Sigmoid colon (tissue), 7 donors: ENCODE measurements at places on chromosomes 6 and 20.

DNA sequence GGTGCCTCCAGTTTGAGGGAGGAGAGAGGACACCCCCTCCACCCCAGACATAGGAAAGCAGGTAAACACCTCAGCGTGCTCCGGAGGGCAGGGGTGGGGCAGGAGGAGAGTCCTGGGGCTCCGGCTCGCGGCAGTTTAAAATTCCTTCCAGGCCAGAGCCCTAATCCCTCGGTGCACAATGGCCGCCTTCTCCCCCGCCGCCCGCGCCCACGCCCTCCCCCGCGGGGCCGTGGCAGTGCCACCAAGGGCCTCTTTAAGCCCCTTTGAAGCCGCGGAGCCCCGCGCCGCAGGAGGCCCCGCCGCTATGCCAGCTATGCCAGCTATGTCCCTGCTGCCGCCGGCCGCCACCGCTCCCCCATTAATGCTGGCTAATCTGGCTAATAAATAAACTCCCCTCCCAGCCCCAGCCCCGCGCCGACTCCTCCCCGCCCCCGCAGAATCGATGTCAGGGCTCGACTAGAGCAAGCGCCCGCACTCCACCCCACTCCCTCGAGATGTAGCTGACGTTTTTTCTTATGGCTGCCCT, 125.1 kb downstream of the MRPL14 start:
- DNase-seq, result no peak

GRCh38 chr6:38792356-38792755, 77.2 kb downstream of the DNAH8 start:
- no peak for DNase-seq

- peak; percentile 78 for DNase-seq
Measured at GRCh38 chr6:14117158-14118090, at the start of gene CD83. TSS of gene CD83 (plus strand) at chr6:14117772. CDS start at chr6:14117812, 40 bp downstream.

DNA sequence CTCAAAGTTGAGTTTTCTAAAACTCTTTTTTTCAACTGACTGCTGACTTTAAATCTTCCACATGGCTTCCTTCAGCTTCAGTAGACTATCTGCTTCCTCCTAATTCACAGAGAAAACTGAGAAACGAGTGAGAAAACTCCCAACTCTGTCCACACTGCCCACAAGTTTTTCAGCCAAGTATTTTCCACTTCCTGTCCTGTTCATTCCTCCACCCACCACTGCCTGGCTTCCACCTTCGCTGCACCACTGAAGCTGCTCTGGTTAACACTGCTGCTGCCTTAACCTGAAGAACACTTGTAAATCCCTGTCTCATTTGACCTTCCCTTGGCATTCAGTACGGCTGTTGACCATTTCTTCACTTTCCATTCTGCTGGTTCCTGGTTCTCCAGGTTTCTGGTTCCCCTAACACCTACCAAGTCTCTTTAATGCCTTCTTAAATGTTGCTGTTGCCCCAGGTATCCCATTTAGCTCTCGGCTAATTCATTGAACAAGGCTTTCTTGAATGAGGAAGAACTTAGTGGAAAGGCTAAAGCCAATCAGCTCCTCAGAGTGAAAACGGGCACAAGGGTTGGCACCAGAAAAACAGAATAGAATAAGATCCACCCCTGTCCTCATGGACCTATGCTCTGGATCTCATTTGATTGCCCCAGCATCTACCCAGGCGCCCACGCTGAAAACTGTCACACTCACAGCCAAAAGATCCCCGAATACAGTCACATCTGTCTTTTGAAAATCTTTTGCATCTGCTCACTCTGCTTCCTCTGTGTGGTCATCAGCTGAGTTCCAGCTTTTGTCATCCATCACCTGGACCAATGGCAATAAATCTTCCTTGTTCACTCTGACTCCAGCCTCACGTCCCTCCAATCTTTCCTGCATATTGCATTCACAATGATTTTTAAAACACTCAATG, 104.4 kb upstream of the TAB2 start:
- no peak for DNase-seq

GRCh38 chr6:79170431-79170830, 64.1 kb downstream of the HMGN3 start:
- no peak for DNase-seq

GRCh38 chr6:1613688-1614447, 4.2 kb downstream of the FOXC1 start:
- no peak for DNase-seq

DNA sequence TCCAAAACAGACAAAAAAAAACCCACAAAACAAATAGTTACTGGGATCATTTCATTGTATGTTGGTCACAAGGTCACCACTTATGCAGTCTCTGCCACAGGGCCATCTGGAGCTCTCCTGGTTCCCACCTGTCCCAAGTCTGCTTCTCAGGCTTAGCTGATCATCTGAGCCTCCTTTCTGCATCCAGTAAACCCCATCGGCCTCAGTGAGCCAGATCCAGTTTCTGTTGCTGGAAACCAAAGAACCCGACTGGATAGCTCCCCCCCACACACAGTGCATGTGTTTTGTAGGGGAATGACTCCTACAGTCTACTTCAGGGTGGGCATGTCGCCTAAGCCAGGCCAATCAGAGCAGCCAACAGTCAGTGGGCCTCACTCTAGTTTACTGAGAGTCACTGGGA, 233.3 kb downstream of the PREX1 start:
- DNase-seq, result peak; percentile 27

DNA sequence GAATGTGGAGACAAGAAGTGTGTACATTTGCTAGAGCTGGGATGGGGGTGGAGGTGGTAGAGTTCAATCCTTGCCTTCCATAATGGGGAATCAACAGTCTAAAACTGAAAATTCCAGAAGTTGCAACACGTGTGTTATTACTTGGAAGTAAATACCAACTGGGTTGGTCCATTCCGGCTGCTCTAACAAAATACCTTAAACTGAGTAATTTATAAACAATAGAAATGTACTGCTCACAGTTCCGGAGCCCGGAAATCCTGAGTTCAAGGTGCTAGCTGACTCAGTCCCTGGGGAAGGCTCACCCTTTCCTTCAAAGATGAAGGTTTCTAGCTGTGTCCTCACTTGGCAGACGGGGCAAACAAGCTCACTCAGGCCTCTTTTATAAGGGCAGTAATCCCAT, 59.0 kb downstream of the RIN2 start:
- DNase-seq, result peak; percentile 55

- DNase-seq, result no peak
Measured at GRCh38 chr6:84657025-84657424, 107.4 kb downstream of the TBX18 start.

- DNase-seq, result no peak
Measured at GRCh38 chr6:8029243-8029870, 34.8 kb downstream of the BLOC1S5 start.

GRCh38 chr6:17580518-17581048, 19.5 kb upstream of the FAM8A1 start:
- DNase-seq, result peak; percentile 75

GRCh38 chr6:96787846-96788580, 49.3 kb downstream of the GPR63 start:
- DNase-seq, result no peak

DNA sequence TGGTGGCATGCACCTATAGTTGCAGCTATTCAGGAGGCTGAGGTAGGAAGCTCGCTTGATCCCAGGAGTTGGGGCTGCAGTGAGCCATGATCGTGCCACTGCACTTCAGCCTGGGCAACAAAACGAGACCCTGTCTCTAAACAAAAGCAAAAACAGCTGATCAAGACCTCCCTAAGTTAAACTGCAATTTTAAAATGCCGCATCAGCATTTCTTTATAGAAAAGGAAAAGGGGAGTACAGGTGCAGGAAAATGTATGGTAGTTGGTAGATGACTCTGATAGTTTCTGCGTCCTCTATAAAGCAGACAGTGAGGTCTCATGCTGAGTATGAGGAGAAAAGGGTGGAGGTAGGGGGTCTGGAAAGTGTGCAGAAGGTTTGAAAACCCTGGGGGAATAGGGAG, 8.9 kb upstream of the TBCC start:
- no peak for DNase-seq

DNA sequence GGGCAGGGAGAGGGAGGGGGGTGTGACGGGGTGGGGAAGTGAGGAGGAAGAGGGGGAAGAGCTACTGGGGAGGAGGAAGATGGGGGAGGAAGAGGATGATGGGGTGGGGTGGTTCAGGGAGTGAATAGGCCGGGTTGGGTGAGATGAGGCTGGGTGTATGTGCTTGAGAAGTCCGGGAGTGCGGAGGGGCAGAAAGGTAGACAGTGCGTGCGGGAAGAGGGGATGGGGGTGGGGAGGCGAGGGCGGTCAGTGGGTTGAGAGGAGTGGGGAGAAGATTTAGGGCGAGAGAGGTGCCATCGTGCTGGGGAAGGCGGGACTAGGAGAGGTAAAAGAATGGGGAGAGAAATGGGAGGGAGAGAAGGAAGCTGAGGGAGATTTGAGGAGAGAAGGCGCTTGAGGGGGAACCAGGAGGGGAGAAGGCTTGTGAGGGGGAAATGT, 30.9 kb upstream of the NOTCH4 start:
- DNase-seq, result no peak

GRCh38 chr6:139327038-139327437, 35.2 kb upstream of the TXLNB start:
- DNase-seq, result no peak

- DNase-seq, result no peak
Measured at GRCh38 chr6:151512481-151512880, 18.7 kb downstream of the CCDC170 start.

DNA sequence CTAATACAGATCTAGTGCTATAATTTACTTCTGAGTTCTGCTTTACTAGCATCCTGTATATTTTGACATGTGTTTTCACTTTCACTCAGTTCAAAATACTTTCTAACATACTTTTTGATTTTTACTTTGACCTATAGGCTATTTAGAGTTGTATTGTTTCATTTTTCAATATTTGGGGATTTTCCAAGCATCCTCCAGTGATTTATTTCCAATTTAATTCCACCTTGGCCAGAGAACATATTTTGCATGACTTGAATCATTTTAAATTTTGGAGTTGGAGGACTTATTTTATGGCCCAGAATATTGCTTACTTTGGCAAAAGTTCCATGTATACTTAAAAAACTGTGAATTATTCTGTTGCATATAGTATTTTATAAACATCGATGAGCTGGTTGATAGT, 1215.6 kb upstream of the MAP3K7 start:
- no peak for DNase-seq

DNA sequence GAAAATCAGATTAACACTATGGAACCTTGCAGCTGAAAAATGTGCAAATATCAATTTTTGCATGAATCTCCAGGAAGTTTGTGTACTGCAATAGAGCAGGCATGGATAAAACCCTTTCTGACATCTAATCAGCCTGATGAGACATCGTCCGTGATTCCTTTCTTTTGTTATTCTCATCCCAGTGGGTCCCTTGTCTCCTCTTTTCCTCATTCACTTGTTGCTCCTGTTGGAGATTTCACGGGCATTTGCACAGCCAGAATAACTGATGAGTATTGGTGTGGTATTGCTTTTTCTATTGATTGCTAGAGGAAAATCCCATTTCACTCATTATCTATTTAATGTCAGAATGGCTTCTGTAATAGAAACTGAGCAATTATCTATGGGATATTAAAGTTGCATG, 39.9 kb downstream of the SCGN start:
- DNase-seq, result no peak

DNA sequence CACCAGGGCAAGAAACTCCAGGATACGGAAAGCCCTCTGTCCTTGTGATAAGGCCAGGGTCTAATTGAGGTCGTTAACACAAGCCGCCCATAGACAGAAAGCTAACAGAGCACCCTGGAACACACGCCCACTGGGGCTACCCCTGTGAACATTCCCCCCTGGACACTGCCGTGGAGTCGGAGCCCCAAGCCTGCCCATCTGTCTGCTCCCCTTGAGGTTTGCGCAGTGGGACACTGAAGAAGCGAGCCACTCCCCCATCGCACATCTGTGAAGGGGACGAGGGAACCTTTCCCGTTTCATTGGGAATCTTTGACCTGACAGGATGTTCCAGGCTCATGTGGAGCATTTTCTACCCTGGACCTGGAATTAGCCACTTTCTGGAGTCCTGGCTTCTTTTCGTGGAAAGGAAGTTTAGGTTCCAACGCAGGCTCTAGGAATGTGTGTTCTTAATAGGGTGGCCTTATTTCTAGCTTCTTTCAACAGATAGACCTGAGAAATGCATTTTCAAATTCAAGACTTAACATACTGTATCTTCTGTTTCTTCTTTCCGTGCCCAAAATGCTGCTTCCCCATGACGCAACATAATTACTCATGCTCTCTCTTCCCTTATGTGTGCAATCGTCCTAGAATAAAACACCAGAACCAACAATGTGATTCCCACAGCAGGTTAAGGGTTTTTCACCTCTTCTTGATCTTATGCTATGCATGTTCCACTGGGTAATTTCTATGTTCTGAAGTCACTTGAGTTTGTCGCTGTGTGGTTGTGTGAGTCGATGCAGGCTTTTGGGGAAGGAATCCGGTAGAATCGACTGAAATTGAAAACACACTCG, 161.1 kb downstream of the ERMARD start:
- DNase-seq, result no peak

DNA sequence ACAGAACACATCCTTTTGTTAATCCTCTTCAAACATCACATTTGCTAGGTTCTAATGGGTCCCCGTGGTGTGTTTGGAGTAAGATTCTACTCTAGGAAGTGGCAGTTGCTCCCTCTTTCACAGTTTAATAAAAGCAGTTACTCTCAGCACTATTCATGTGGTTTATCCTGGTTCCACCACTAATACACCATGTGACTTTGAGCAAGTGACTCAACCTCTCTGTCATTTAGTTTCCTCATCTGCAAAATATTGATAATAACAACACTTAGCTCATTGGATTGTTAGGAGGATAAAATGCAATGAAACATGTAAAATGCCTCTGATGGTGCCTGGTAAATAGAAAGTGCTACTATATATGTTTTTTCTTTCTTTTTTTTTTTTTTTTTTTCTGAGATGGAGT, 488.0 kb upstream of the NOX3 start:
- DNase-seq, result no peak

DNA sequence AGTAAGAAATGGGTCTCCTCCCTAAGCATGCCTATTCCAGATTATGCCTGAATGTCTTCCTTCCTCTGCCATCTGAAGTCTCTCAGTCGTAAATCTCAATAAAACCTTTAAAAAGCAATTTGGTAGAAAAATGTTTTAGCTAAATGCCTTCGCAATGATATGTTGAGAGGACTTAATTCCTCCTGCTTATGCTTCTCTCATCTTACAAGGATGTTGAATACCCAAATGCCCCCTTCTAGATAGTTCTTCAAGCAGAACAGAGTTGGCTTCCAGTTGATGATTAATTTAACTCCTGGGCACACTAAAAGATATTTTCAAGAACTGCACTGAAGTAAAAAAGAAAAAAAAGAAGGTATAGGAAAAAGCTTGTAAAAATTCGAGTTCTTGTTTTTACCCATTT, 275.0 kb upstream of the SPTLC3 start:
- DNase-seq, result no peak

GRCh38 chr20:42945234-42945994, 244.3 kb downstream of the PTPRT start:
- no peak for DNase-seq

- no peak for DNase-seq
Measured at GRCh38 chr20:51463998-51464397, 78.5 kb downstream of the NFATC2 start.

DNA sequence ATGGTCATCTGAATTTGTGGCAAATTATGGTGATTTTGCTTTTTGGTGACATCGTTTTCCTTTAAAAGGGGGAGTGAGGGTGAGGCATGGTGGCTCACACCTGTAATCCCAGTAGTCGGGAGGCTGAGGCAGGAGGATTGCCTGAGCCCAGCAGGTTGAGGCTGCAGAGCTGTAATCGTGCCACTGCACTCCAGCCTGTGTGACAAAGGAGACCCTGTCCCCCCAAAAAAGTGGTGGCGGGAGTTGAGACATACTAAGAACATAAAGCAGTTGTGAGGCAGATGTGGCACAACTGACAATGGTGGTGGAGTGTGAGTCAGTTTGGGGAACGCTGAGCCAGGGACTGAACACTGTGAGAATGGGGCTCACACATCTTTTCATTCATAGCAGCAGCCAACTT, 45.5 kb downstream of the ADNP start:
- DNase-seq, result no peak

GRCh38 chr6:43271103-43271815, 26.8 kb upstream of the SLC22A7 start:
- DNase-seq, result no peak
